ENCODE measurements at places on chromosomes 1 and 21.

- DNase-seq, result no peak
Measured at GRCh38 chr1:107871687-107872395, 93.1 kb downstream of the VAV3 start.

- no peak for DNase-seq
Measured at GRCh38 chr1:10615332-10615731, 140.6 kb downstream of the PEX14 start.

GRCh38 chr1:43801203-43801602 is 93.9 kb downstream of the ST3GAL3 start:
- DNase-seq, result no peak

DNA sequence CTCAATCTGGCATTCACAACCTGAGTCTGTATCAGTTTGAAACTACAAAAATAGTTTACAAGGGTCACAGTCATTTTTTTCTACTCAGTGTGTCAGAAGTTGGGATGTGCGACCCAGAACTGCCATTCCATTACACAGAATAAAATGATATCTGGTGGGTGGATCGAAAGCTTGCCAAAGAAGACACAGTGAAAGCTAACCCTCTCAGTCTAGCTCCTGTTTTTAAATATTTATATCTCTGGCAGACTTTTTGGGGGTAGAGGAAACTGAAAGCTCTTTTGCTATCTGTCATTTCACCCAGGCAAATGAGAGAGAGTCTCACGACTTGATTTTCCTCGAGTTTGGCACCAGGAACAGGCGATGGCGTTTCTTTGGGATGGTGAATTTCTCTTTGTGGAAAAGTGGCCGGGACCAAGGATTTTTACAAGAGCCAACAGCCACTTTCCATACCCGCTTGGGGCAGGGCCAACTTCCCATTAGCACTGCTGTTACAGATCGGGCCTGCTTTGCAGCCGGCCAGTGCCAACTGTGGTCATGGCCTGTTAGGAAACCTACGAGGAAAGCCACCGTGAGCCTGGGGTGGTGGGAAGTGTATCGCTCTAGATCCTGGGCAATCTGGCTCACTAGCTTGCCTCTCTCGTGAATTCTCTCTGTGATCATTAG is 185.5 kb upstream of the NFIA start:
- no peak for DNase-seq

DNA sequence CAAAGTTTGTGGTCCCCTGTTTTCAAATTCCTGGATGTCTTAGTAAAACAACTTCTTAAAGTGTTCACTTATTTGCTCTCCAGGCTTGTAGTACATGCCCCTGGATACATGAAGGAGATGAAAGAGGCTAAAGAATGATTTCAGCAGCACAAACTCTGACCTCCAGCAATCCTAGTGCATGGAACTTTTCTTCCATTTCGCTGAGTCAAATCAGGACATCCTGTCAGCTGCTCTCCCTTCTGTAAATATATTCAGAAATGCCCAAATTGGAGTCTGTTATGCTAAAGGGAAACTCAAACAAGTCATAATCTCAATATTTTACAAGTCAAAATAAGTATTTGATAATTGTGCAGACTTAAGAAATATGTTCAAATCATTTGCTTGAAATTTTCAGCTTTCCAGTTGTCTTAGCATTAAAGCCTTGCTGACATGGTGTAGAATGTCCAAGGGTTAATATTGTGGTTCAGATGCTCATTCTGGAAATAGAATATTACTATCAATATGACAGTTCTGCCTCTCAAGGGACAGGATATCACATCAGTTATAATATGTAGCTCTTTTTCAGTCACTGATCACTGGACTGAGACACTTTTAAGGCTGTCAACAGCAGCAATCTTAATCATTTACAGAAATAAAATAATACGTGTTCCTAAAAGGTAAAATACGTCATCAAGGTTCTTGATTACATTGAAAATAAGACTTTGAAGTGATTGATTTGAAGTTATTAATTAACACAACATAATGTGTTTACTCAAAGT is 1157.3 kb downstream of the PLA2G4A start:
- no peak for DNase-seq

DNA sequence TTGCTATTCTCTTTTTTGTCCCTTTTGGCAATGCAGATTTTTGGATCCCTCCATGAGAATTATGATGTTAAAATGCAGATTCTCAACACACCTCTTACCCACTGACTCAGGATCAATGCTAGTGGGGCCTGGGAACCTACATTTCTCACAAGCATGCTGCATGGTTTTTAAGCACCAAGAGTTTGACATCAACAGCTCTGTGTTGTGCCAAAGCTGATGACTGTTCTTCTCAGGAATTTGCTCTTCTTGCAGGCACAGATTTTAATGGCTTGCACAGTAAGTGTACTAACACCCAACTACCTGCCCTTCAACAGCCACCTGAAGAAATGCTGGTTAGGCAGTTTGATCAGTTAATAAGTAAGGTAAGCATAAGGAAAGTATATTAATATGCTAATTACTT is 468.7 kb downstream of the PTBP2 start:
- DNase-seq, result no peak

DNA sequence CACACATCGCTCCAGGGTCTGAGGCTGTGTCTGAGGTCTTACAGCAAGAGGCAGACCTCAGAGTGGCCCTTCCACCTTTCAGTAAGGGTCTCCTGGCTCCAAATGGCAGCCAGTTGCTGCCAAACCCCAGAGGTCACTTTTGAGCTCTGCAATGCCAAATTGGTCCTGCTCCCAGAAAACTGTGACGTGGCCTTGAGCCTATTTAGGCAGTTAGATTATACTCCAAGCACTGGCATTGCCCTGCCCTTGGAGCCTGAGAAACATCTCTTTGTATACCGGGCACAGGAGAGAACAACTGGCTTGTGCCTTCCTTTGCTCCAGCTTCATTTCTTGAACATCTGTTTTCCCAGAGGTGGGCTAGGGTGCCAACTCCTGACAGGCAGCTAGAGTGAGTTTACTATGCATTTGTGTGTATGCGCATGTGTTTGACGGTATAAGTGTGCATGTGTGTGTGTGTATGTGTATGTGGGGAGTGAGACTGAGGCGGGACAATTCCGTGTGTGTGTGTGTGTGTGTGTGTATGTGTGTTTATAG is 134.5 kb downstream of the IER5 start:
- no peak for DNase-seq

DNA sequence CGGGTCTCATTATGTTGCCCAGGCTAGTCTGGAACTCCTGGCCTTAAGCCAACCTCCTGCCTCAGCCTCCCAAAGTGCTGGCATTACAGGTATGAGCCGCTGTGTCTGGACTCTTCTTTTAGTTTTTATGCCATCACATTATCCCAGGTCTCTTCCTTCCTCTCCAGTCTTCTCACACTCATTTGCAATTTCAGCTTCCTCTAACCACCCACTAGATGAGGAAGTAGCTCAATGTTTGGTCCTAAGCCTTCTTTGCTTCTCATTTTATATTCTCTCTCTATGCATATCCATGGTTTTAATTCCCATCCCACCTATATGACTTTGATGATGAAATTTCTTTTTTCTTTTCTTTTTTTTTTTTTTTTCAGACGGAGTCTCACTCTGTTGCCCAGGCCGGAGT is 3.1 kb upstream of the ZBTB8A start:
- DNase-seq, result no peak

GRCh38 chr1:212161231-212161781 is 123.9 kb upstream of the PPP2R5A start:
- no peak for DNase-seq

GRCh38 chr1:204266504-204267034 is 52.8 kb upstream of the GOLT1A start:
- DNase-seq, result no peak

- DNase-seq, result peak; percentile 55
Measured at GRCh38 chr1:16243936-16244649, 7.1 kb upstream of the CPLANE2 start.

DNA sequence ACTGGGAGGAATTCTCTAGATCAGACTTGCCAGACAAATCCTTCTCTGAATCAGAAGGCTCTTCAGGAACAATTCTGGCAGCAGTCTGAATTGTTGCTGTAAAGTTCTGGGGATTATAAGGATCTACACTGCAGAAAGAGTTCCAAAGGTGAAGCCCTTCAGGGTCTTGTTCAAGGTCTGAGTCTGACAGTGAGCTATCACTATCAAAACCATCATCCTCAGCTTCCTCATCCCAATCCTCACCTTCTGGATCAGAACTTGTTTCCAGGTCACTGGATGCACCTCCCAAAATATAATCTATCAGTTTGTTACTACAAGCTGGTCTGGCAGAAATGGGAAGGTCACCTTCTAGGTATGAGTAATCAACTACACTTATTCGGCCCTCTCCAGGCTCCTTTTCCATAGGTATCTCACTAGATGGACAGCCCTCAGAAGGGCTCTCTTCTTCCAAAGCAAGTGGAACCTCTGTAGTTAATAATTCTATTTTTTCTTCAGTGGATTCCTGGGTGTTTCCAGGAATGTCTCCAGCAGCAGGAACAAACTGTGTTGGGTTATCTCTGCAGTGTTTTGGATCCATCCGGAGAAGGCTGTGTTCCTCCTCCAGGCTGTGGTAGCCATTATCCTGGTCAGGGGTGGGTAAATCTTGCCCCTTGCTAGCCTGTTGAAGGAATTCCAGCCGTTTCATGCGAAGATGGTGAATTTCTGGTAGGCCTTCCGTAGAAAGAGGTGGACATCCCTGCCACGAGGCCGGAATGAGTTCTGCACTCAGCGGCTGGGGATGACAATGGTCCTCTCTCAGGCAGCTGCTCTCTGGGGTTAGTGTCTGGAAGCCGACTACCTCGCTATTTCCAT is 1.6 kb downstream of the PPP1R15B start:
- no peak for DNase-seq

DNA sequence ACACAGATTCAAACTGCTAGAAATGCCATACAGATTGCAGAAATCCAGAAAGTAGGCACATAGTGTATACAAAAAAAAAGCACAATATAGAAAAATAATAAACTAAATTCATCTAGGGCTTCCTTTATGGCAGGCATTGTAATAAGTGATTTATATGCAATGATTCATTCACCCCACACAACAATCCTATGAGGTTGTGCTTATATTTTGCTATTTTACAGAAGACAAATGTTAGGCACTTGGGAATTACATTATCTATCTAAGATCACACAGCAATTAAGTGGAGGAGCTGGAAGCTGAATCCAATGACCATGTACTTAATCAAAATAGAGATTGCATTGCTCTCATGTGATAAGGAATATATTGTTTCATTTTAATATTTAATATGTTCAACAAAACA is 225.7 kb upstream of the KCNK2 start:
- no peak for DNase-seq

DNA sequence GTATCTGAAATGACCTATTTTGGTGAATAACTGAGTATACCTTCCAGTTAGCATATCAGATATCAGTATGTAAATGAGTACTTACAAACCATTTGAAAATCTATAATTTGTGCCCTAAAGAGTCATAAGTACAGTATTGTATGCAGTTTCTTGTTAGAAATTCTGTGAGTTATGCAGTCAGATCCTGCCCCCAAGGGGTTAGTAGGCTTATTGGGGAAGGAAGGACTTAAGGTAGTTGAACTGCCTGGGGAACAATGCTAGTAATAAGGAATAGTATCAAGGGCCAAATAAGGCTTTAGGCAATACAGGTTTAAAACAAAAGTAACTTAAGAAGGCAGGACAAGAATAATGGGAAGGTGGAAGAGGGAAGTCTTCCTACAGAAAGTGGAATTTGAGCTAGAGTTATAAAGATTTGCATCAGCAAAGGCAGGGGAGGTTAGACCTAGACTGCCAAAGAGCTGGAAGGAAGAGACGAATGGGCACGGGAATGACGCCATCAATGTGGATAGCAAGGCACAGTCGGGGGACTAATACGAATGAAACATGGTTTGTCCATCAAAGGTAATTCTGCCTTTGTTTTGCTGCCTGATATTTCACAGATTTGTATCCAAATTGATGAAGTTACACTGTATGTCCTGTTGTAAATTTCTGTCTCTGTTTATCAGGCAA is 182.9 kb upstream of the DPYD start:
- DNase-seq, result no peak

- DNase-seq, result no peak
Measured at GRCh38 chr1:32150847-32151246, 28.6 kb upstream of the TXLNA start.

DNA sequence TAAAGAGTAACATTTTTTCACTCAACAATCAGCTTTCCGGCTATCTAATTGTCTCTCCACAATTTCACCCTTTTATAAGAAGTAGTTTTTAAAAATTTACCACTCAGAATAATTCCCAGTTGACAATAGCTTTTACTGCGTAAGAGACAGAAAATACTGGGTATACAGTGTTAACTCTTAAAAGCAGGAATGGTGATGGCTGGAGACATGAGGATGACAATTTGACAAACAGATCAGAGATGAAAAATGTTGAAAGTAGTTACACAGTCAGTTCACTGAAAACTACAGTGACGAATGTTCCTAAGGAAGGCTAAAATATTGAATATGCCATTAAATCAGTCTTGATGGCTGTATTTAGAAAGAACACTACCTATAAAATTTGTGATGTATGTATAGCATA is 1146.8 kb upstream of the B3GALT2 start:
- no peak for DNase-seq

DNA sequence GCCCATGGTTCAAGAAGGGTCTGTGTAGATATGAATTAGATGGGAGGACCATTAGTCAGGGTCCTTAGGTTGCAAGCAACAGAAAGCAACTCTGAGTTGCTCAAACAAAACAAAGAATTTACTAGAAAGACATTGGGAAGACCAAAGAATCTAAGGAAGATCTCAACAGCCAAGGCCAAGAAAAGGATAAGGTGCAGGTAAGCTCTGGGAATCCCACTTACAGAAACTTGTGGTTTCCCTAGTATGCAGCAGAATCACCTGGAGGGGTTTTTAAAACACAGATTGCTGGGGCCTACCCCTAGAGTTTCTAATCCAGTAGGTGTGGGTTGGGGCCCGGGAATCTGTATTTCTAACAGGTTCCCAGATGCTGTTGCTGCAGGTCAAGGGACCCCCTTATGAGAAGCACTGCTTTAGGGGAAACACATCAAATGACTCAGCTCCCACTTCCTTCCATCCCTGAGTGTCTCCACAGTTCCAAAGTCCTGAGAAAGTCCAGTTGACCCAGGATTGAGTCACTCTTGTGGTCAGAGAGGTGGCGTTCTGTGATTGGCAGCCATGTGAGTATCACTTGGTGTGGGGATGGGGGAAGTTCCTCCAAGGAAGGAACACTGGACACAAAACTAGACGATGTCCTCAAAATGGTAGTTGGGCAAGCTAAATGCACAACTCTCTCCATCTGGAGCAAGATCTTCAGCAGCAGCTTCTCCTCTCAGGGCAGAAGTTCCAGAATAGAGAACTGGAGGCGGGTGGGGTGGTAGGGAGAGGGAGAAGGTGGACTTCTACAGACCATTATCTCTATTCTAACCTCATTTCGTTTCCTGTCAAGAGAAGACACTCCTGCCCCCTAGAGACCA is 24.2 kb upstream of the EYA3 start:
- DNase-seq, result no peak

DNA sequence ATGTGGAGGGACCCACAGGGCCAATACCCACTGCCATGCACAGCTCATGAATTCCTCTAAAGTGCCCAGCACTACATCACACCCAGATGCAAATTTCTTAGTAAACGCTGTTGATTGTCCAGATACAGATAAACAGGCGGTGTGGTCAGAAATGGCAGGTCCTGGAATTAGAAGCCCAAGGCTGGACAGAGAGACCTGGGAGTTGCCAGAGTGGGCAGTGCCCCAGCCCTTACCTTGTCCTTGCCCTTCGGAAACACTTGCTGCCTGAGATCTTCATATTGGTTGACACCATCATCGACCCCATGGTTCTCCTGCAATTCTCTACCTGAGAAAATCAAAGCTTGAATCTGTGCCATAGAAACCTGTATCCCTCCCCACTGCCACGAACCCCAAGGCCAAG is 149.3 kb upstream of the ETV3 start:
- no peak for DNase-seq

GRCh38 chr1:212712451-212713303 is 13.0 kb upstream of the BATF3 start:
- DNase-seq, result no peak

- no peak for DNase-seq
Measured at GRCh38 chr1:218524526-218524925, 179.4 kb downstream of the TGFB2 start.

Data from effector CD8-positive, alpha-beta T cell (primary cell).